CD8-positive, alpha-beta T cell (primary cell): ENCODE measurements at places on chromosomes 4 and X. TPM values are rescaled to one million over a fixed set of nuclear protein-coding genes. Genes with fewer than 3 reads are reported as not detected.

DNA sequence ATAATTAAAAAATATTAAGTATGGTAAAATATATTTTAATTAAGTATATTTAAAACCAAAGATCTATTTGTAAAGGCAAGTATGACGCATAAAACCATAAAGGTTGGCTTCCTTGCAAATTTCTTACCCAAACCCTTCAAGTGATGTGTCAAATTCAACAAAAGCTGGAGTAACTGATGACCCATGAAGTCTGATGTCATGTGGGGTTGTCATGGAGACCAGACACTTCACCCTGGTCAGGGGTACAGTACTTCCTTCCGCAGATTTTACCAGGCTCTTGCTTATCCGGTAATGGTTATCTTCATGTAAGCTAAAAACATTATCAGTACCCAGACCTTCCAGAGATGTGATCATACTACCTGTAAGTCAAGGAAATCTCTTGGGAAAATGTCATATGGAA lies 170.1 kb downstream of the WDFY3 start:
- DNase-seq = no peak

- DNase-seq = no peak
Measured at GRCh38 chr4:98516441-98517217, 141.8 kb downstream of the TSPAN5 start.

- DNase-seq = no peak
Measured at GRCh38 chr4:8740666-8741395, 130.8 kb downstream of the HMX1 start.

GRCh38 chr4:6942238-6942800 lies 32.7 kb downstream of the TBC1D14 start:
- DNase-seq = peak; percentile 57

DNA sequence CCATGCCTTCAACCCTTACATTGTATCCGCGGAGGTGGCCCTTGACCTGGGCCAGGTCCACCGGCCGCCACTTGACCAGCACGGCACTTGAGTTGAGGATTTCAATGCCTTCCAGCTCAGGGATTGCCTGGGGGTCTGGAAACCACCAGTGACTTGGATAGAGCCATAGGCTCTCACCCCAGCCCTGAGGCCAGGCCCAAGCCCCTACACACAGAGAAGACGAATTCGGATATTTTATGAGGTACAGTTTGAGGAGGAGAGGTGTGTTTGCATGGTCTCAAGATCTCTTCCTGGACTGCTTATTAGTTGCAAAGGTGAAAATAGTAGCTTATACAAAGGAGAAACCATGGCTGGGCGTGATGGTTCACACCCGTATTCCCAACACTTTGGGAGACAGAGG lies 20.3 kb downstream of the L1CAM start:
- no peak for DNase-seq

DNA sequence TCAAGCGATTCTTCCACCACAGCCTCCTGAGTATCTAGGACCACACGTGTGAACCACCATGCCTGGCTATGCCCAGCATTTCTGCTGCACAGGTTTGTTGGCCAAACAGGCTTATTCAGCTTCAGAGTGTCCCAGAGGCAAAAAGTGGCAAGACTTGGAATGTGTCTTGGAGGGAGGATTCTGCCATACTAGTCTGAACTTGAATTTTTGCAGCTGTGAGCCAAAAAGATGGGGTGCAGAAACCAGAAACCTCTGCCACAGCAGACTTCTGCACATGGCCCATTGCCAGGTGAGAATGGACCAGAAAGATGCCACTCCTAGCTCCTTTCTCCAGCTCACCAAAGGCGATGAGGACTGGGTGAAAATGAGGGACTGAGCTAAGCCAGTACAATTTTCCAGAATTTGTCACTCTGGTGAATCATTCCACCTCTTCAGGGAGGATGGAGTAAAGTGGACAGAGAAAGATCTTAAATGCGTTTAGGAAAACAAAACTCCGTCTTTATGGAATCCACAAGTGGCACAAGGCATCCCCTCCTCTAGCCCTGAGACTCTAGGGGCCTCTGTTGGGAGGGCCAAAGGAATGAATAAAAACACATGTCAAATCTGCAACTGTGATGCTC lies 369.1 kb upstream of the CLNK start:
- no peak for DNase-seq

DNA sequence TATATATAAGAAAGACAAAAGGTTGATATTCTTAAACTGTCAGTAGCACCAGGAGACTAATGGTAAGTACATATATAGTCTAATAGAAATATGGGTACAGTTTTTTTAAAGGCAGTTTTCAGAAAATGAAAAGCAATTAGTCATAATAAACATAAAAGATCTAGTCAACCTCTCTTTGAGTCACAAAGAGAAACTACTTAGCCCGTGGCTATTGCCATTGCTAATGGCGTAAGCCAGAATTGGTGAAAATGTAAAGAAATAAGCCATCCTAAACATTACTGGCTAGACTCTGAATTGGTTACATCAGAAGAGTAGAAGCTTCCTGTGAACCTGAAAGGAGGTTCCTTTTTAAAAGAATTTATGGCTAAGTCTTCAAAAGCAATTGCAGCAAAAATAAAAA lies 668.7 kb upstream of the CPEB2 start:
- no peak for DNase-seq

Gene PPP2R2C
- total RNA-seq = not detected

Gene ARHGAP6
- total RNA-seq = not detected

Gene MAGEA4
- not detected for total RNA-seq

Gene CCNG2
- total RNA-seq = 32.0 TPM

Gene FAM47E
- 0.19 TPM for total RNA-seq

Gene TDO2
- total RNA-seq = not detected
